ENCODE measurements at places on chromosomes 6 and 20.

GRCh38 chr6:166477647-166478365 lies 95.1 kb upstream of the MPC1 start:
- no peak for DNase-seq

GRCh38 chr6:154319231-154319858 lies 37.3 kb downstream of the IPCEF1 start:
- DNase-seq = no peak

DNA sequence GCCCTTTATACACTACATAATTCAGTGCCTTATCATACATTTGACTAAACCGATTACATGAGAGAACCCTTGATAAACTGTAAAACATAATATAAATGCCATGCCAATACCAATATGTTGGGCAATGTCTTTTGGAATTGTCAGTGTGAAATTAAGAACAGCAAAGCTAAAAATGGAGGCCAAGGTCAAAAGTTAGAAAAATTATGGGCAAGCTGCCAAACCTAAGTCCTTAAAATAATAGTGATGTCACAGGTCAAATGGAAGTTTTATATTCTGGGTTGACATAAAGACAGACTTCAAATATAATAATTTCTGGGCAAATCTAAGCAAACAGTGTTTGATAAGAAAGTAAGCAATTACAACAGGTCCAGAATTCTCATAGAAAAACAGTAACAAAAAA lies 696.7 kb downstream of the RNF144B start:
- no peak for DNase-seq

DNA sequence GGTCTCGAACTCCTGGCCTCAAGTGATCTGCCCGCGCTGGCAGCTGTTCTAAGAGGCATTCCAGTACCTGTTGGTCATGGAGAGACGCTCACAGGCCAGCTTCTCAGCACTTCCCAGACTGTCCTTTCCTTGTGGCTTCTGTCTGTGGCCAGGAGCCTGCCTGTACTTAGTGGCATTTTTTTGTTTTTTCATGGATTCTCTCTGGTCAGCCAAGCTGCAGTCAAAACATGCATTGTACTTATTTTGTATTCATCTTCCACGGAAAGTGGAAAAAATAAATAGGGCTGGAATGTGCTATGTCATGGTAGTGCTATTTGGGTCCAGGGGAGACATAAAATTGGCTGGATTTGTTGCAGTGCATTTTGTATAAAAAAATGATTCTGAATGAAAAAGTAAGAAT lies 29.1 kb downstream of the ZDHHC14 start:
- no peak for DNase-seq

GRCh38 chr20:5410470-5410869 lies 93.7 kb upstream of the PROKR2 start:
- no peak for DNase-seq

GRCh38 chr6:129671442-129672340 lies 38.3 kb downstream of the ARHGAP18 start:
- peak; percentile 43 for DNase-seq

DNA sequence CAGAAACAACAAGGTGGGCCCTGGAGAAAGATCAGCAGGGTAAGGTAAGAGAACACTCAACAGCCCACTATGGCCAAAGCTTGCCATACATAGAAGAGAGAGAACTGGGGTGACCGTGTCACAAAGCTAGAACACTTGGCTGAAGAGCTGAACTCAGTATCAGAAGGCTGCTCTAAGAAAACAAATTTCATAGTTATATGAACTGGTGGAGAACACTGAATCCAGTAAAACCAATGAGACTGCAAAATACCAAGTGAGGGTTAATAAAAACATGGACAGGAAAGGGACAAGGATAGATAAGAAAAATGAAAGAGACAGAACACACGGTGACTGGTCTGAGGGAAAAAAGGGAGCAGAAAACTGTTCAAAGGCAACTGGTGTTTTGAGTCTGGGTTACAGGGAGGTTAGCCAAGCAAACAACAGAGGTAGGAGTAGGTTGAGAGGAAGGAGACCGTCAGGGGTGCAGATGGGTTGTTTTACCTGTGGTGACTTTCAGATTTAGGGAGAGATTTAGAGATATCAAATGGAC lies 56.5 kb downstream of the GMDS start:
- no peak for DNase-seq

DNA sequence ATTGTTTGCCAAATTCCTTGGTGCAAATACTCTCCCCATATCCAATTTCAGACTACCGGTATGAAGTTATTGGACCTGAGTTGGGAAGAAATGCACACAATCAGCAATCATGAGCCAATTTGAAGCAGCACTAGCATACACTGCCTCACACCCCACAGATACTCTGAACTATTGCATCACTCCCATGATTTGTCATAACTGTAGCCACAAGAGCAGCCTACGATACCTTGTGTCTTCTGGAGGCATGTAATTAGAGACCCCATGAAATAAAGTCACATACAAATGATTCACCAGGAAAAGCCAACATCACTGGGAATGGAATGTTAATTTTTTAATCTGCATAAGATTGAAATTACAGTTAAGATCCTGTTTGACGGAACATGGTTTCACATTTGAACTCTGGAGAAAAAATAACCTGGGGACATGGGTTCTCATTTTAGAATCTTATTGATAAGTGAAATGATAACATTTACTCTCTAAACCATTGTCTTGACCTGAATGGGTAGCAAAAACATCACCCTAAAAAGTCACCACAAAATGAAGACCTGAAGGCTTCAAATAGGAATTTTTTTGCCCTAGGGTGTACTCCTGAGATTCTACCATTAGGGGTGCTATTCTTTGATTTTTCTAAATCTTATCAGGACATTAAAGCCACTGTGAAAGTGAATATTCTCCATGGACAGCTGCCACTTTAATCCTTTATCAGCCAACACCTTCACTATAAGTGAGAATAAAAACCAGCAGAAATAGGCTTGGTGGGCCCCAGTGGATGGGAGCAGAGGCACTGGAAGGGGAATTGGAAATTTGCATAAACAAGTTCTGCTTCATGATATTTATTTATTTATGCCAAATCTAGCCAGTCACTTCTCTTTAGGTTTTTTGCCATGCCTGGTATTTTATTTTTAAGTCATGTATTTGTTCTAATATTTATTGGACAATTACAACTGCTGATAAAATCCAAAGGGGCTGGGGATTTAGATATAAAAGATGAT lies 34.5 kb upstream of the HBS1L start:
- no peak for DNase-seq

GRCh38 chr6:100678027-100678426 lies 203.1 kb downstream of the ASCC3 start:
- no peak for DNase-seq

- peak; percentile 26 for DNase-seq
Measured at GRCh38 chr20:29689411-29690225, 1567.8 kb upstream of the DEFB115 start.

DNA sequence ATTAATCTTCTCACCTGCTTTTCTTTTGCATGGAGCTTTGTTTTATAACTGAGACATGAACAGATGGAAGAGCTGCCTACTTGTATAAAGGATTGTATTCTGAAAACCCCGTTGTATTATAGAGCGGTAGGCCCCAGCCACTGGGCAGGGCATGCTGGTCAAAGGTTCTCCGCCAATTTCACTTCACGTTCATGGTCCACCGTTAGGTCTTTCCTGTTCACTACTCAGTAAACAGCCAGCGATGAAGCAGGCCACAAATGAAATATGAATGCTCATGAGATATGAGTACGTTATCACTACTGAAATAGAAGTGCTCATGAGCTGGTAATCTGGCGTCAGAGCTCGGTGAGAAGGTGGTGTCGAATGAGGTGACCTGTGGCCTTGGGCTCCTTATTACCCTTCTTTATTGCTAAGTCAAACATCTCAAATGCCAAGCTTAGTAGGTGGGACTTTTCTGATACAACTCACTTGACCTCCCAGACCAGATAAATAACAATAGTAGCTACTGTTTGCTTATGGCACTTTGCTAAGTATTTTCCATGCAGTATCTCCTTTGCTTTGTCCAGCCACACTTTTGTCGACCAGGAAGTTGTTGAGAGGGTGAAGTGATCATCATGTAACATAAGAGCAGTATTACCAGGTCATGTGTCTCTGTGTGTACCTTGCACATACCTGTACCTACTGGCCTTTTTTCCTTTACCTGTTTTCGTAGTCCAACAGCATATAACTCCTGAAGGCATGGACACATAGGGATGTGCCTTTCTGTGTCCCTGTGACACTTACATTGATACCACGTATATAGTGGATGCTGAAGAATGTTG lies 16.7 kb downstream of the EDN3 start:
- no peak for DNase-seq

- DNase-seq = no peak
Measured at GRCh38 chr6:8944548-8944947, 509.2 kb upstream of the SLC35B3 start.

- no peak for DNase-seq
Measured at GRCh38 chr6:7108196-7108963, 619 bp downstream of the RREB1 start.

GRCh38 chr6:156262014-156262413 lies 515.2 kb upstream of the ARID1B start:
- no peak for DNase-seq

- DNase-seq = no peak
Measured at GRCh38 chr20:61956396-61957342, 109.0 kb downstream of the TAF4 start.

GRCh38 chr6:135104199-135104598 lies 49.6 kb upstream of the HBS1L start:
- DNase-seq = no peak

DNA sequence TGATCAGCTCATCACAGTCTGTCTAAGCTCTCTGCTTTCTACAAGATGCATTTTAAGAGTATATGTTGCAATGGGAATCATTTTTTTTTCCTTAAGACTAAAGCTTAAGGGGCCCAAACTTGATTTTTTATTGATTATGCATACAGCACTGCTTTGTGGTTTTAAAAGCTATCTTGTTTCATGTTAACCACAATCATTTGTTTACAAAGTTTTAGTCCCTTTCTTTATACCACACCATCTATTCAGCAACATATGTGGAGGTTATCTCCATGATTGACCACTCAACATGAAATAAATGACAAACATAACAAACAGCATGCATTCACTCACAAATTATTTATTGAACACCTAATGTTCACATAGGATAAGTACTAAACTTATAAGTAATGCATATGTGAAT lies 119.1 kb downstream of the FHL5 start:
- DNase-seq = no peak

GRCh38 chr6:97456070-97456469 lies 173.1 kb upstream of the MMS22L start:
- no peak for DNase-seq

GRCh38 chr6:25829375-25829774 lies 2.5 kb downstream of the SLC17A1 start:
- no peak for DNase-seq

DNA sequence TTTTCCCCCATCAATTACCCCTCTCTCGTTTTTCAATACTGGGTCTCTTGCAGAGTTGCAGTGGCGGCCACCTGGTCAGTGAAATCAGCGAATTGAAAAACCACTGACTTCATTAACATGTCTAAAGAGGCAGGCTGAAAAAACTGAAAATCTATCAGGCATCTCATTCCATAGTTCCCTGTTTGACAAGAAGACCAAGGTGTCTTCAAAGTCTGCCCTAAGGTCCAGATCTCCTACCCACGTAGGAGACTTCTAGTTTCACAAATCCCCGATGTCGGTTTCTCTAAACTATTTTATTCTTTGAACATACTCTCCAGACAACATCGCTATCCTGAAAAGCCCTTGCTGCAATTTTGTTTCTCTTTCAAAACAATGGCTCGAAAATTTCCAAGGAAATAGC lies 796 bp upstream of the TUBB start:
- no peak for DNase-seq

- no peak for DNase-seq
Measured at GRCh38 chr6:112144145-112144926, 56.9 kb downstream of the FAM229B start.

DNA sequence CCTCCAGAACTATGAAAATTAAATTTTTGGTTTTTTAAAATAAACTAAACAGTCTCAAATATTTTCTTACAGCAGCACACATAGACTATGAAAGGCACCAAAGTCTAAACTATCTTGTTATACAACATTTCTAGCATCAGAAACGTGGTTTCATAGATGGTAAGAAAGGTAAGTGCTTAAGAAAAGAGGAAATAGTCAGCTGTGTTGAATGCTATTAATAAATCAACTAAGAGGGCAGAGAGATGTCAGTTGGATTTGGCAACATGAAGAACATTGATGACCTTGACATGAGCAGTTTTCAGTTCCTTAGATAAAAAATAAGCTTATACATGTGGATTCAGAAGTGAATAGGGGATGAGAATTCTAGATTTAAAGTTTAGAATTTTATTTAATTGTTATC lies 113.6 kb downstream of the RFX6 start:
- DNase-seq = no peak

GRCh38 chr6:87858440-87858839 lies 156.4 kb upstream of the AKIRIN2 start:
- DNase-seq = no peak

GRCh38 chr6:139361211-139361610 lies 13.2 kb downstream of the CITED2 start:
- no peak for DNase-seq

DNA sequence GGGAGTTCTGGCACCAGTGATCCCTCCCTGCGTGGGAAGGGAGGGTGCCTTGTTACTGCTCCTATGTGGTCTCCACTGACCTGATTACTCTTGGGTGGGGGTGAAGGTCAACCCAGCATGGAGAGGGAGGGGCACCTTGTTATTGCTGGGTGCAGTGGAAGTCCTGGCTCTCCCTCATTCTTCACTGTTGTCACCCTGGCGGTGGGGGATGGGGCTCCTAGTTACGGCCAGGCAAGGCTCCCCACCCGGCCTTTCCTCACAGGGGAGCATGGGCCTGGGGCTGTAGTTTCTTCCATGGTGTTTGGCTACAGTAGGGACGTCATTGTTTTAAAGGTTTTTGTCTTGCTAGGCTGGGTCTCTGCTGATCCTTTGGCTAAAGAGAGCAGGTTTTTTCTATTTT lies 40.8 kb downstream of the PACSIN1 start:
- DNase-seq = no peak

DNA sequence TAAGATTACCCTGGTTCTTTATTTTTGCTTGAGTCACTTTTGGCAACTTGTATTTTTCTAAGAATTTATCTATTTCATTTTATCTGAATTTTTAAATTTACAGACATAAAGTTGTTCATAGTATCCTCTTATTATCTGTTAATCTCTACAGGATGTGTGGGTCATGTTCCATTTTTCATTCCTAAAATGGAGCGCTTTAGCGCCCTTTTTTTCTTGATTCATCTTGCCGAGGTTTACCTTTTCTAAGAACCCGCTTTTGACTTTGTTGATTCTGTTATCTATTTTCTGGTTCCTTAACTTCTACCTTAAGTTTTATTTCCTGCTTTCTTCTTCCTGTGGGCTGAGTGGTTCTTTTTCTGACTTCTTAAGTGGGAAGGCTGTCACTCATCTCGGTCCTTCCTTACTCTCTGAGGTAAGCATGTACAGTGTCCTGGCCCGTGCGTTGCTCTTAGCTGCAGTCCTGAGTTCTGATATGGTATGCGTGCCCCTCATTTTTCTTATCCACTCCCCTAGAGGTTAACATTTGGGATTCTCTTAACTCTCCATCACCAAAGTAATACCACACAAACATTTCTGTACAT lies 399.8 kb downstream of the CDC5L start:
- no peak for DNase-seq
